ENCODE measurements at places on chromosomes 12 and 14.

DNA sequence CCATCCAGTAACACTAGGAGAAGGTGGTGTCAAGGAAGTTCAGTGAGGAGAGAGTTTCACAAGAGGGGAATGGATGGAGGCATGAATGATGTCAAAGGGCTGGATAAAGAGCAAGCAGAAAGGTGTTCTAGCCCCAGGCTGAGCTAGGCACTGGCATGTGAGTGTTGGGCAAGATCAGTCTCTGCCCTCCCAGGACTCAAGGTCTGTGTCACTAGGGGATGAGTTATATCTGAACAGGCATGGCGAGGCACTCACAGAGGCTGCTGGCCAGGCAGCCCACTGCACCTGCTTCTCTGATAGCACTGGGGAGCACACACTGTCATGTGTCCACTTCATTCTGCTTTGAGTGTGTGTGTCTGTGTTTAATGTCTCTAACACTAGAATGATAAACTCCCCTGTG is 903.8 kb downstream of the BCL11B start:
- no peak for DNase-seq

- peak; percentile 22 for DNase-seq
Observed at GRCh38 chr12:131454418-131455217, 256.3 kb upstream of the SFSWAP start.

DNA sequence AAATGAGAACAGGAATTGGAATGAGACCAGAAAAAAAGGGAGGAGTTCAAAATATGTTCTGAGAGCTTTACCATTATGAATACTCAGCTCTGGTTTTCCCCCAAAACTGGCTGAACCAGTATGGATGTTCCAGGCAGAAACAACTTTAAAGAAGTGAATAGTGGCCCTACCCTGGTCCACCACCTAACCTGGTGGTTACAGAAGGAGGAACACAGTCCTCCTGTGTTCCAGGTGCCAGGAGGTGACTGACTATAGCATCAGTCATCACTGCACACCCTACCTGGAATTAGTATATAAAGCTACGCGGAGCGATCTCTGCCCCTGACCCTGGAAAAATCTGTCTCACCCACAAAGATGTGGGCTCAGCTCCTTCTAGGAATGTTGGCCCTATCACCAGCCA is at the start of gene A2ML1:
Gene A2ML1, plus strand, starts transcription at position 324 of the 400 bp plus-strand sequence. Its CDS starts 31 bp downstream, at position 355.
- DNase-seq, result no peak

DNA sequence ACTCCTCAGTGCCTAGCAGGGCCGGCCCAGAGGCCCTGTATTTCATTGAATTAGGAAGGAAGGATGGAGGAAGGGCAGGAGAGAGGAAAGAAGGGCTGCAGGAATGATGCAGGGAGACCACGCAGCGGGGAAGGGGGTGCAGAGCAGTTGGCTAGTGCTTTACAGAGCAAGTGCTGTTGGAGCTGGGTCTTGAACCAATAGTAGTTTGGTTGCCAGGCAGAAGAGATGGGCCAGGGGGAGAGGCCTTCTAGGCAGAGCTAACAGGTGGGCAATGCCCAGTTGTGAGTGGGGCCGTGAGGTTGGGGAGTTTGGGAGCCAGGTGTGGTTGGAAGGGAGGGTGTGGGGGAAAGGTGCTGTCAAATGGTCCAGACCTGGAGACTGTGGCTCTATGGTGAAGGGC is 39.1 kb upstream of the SRSF5 start:
- no peak for DNase-seq

DNA sequence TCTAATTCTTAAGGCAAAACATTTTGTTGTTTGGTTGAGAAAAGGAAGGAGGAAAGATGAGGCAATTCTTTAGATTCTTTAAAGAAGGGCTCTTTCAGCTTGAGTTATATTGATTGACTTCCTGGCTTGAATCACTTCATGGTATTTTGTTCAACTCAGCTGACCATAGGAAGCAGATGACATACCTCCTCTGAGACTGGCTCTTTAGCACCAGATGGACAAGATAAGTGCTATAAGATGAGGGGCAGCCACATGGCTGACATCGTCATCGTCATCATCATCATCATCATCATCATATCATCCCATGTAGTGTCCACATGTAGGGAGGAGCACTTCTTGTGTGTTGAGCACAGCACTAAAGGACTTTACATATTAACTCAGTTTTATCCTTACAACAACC is 81.3 kb downstream of the SSPN start:
- no peak for DNase-seq

- DNase-seq, result peak; percentile 70
Observed at GRCh38 chr12:104695453-104696148, 238.9 kb downstream of the CHST11 start.

GRCh38 chr12:133130808-133131128 is 341 bp downstream of the ZNF10 start:
- DNase-seq, result peak; percentile 27

GRCh38 chr12:27817766-27818165 is 37.7 kb upstream of the MANSC4 start:
- no peak for DNase-seq

DNA sequence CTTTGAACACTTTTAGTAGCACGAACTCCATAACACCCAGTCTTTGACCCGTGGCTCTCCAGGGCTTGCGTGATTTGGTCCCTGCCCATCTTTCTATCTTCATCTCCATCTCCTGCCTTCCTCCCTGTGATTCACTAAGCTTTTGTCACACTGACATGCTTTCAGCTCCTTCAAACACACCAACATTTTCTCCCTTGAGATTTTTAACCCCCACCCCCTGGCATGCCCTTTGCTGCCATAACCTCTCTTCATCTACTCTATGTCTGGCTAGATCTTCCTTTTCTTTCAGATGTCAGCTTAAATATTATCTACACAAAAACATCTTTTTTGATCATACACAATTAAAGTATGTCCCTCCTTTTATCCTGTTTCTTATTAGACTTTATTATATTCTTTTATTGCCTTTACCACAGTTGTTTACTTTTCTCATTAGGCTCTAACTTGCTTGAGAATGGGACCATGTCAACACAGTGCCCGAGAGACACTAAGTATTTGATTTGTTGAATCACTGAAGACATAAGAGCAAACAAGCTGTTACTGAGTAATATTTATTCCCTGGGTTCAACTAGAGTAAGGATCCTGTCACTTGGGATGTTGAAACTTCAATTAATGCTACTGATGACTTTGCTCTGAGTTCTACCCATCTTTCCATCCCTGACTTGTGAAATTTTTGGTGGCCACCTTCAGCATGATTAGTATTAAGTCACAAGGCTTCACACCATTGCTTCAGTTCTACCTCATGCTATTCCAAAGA is 387.3 kb downstream of the LRIG3 start:
- DNase-seq, result no peak

DNA sequence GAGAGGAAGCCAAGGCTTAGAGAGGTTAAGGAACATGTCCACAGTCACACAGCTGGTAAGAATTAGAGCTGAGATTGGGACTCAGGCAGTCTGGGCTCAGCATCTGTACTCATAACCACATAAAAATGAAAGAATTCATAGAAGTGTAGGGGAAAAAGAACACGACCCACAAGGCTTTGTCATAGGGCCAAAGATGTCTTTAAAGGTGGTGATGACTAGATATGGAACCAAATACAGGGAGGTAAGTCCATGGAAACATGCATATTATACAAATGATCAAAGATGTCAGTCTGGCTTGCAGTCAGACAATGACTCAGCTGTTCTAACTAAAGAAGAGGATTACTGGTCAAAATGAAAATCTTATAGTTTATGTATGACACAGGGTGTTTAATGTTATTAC is 7.2 kb upstream of the SSPN start:
- no peak for DNase-seq

GRCh38 chr12:65501935-65502334 is 223.5 kb downstream of the MSRB3 start:
- DNase-seq, result no peak

DNA sequence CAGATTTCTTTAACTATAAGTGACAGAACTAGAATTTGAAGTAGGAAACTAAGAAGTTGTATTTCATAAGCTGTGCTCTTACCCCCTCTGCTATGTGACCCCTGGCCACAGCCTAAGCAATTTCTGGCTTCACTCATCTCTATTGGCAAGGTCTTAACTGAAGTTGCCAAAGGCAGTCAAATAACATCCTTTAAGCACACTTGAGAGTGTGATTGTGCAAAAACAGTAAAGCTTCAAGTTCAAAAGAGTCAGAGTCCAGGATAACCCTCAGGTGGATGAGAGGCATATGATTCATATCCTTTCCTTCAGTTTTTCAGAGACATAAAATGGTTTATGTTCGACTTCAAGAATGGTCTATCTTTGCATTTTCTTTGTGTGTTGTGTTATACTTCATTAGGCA is 45.2 kb downstream of the GRIP1 start:
- no peak for DNase-seq

DNA sequence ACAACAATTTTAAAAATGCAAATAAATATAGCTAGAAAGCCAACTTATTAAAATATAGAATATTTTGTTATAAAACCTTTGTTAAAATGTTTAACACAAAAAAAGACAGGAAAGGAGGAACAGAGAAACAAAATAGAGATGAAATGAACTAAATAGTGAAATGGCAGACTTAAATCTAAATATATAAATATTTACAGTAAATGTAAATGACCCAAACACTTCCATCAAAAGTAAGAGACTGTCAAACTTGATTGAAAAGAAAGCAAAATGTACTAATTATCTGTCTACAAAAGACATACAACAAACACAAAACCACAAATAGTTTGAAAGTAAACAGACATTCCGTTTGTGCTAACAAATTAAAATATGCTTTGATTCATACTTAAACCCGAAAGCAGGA is 41.7 kb downstream of the PLBD1 start:
- DNase-seq, result no peak

DNA sequence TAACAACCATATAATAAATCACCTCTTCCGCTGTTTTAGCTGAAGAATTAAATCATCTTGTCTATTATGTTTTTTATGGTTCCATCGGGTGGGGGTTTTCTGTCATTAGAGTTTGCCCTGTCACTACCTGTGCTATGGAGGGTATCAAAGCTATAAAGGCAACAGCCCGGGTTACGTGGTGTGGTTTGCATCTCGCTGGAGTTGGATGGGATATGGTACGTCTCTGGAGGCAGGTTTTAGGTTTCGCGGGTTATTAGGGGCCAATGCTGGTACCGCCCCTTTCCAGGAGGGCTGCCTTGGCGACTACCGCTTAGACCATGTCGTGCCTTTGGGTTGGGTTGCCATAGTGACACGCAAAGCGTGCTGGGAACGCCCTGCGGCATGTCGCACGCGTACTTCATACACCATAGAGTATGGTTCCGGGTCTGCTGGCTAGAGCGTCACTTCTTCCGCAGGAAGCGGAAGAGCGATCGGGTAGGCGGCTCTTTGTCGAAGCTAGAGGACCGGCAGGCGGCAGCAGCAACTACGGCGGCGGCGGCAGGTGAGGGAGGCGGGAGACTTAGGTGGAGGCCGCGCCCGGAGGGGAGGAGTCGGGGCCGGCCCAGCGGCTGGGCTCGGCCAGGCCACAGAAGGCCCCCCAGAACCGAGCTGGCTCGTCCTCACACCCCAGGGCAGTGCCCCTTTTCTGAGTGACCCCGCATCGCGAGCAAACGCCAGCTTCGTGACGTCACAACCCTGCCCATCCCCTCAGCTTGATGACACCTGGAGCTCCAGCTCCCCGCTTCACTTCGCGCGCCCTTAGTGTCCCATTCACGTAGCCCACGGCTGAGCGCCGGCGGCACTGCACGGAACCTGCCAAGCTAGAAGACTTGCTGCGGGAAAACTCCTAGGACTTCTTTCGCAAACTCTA is at the start of gene ZC3H10:
Gene ZC3H10, plus strand, starts transcription at position 489 of the 910 bp plus-strand sequence. CDS start 2,297 bp downstream, outside the sequence.
- peak; percentile 94 for DNase-seq

- no peak for DNase-seq
Observed at GRCh38 chr14:67186789-67187584, 2.3 kb upstream of the GARIN2 start.

DNA sequence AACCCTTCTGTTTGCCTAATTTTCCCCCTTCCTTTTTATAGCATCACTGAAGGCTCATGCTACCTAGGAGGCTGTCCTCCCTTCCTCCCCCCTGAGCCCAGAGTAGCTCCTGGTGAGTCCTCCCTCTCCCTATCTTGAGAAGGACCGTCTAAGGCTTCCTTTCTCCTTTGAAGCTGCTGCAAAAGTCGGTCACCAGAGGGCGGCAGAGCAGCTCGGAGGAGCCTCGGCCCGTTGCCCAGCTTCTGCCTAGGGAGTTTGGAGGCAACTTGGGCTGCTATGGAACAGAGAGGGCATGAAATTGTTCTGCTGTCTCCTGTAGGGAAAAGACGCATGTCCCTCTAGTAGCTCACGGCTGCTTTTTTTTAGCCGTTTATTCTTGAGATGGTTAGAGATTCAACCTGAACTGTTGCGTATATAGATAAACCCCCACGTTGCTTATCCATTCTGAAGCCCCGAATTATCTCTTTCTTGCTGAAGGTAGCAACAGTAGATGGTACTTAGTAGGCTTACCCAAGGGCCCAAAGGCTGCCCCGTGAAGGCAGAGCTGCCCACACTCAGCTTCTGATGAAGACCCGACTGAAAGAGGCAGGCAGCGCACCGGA is 5.7 kb downstream of the WNT5B start:
- DNase-seq, result peak; percentile 62

GRCh38 chr14:100399052-100399849 is 76.1 kb downstream of the SLC25A47 start:
- no peak for DNase-seq

DNA sequence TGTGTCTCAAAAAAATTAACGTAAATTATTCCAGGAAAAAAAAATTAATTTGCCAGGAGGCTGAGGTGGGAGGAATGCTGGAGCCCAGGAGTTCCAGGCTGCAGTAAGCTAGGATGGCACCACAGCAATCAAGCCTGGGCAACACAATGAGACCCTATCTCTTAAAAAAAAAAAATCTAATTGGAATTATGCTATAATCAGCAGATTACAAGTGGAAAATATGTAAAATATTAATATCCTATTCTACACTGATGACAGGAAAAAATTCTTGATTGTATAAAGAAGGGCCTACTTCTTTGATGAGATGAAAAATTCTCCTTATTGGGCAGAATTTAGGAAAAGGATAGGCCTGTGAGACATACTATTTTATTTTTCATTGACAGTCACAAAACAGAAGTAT is 114.0 kb downstream of the RALGAPA1 start:
- no peak for DNase-seq

DNA sequence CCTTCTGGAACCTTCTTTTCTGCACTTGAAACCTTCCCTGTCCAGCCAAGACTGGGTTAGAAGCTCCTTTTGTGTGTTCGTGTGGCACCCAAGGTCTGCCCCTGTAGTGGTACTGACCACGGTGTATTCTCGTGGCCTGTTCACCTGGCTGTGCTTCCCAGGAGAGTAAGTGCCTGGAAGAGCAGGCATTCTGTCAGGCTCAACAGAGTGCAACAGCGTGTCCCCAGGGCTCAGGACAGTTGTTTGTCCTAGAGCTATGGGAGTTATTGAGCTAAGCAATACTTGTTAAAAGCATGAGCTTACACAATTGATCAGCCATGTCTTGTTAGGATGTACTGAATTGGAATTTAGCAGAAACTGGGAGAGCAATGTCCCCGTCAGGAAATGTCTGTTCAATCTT is 12.9 kb upstream of the SLC38A2 start:
- no peak for DNase-seq

GRCh38 chr12:94247246-94247645 is 98.9 kb downstream of the PLXNC1 start:
- no peak for DNase-seq

DNA sequence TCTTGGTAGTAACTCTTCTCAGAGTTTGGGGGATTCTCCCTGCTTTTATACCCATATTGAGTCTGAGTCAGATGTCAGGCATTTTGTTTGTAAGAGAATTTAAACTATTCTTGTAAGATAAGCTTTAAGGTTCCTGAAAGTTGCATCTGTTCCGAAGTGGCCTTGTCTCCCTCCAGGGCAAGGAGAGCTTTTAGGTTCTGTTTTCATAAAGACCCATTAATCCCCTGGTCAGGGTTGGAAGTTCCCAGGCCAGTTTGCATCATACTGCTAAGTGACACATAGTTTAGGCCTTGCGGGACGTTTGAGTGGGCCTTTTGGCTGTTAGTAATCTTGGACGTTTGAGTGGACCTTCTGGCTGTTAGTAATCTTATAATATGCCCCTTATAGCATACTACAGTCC is 396.7 kb downstream of the NPAS3 start:
- no peak for DNase-seq

All from stimulated activated CD4-positive, alpha-beta T cell treated with anti-CD3 and anti-CD28 coated beads, Interleukin-12 subunit alpha, Interleukin-12 subunit beta, amount 100 ng/mL, for 4 hours (primary cell).